ENCODE measurements at places on chromosomes 11 and 22.

DNA sequence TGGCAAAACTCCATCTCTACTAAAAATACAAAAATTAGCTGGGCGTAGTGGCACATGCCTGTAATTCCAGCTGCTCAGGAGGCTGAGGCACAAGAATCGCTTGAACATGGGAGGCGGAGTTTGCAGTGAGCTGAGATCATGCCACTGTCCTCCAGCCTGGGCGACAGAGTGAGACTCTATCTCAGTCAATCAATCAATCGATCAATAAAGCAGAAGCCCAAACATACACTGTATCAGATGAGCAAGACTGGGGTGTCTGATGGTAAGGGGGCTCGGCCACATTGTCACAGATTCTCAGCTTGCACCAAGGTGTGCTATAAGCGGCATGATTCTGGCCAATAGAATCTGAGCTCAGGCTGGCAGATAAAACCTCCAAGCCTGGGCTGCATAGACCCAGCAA, 261.1 kb downstream of the BUD13 start:
- DNase-seq, result no peak

DNA sequence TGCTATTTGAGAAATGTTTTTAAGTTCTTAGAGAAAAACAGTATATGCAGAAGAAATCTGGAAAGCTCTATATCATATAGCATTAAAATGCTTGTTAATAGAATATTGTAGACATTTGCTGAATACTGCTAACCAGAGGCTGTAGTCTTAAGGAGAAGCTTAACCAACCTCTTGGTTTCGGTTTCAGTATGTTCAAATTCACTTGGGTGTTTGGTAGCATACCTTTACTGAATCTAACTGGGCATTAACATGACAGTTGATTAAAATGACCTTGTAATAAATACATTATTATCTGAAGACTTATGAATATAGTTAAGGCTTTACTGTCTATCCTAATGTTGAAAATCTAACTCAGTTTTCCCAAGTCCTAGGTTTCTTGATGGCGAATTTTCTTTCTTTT, 5.4 kb downstream of the PCF11 start:
- DNase-seq, result no peak

DNA sequence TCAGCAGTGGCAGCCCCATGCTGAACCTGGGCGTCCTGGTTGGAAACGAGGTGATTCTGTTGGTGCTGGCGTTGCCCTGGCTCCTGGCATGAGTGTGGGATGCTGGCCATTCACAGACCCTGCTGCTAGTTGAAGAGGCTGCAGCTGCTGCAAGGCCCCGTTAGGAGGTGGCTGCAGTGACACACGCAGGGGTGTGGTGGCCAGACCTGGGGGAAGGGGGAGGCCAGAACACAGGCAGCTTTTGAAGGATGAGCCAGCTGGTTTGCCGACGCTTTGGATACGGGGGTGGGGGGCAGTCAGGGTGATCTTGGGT, 77.2 kb downstream of the MORC2 start:
- no peak for DNase-seq

- DNase-seq, result no peak
Observed at GRCh38 chr22:30372915-30373314, 14.3 kb downstream of the RNF215 start.

DNA sequence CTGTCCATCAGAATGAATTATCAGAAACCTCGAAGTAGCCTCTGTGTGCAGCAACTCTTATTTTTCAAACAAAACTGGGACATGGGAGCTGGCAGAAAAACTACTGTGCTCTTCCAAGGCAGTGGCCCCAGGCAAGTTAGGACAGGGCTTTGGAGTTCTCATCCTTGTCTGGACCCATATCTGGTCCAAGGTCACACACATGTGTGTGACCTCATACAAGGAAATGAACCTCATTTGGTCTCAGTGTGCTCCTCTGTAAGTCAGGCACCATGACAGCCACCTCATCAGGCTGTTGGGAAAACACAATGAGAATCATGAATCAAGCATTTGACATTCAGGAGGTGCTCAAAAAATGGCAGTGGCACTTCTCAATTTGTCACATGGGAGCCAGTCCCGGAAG, 25.8 kb downstream of the LARGE1 start:
- DNase-seq, result no peak

DNA sequence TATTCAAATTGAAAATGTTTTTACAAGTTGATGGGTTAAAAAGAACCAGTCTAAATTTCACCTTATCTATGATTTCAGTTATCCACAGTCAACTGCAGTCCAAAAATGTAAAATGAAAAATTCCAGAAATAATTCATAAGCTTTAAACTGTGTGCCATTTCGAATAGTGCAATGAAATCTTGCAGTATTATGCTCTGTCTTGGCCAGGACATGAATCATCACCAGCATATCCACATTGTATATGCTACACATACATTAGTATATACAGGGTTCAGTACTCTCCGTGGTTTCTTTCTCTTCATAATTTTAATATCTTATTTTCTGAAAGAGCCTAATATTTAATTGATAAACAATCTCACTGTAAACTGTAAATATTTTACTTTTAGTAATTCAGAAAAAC, 45.9 kb downstream of the ARHGAP32 start:
- DNase-seq, result no peak

DNA sequence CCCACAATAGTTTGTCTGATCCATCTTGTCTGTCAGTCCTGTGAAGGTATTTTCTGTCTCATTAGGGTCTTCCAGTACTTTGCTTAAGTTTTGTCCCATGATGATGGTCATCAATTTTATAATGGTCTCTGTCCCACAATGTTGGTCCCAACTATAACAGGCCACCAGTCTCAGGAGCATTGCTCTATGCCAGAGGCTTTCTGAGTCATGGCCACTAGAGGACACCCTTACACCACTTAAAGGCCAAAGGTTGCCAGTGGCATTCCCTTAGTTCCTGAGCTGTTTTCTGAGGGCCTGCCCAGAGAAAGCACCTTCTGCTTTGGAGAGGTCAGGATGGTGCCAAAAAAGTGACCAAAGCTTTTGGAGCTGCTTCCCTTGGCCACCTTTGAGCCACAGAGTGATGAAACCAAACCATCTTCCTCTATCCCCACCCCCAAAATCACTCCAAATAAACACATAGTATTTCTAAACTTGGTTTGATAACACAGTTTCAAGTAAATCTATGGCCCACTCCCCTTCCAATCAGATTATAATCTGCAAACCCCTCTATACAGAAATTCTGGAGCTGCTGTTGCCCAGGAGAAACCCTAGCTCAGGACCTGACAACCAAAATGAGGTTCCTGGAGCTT, 19.3 kb downstream of the EIF3F start:
- DNase-seq, result no peak
